ENCODE measurements at places on chromosomes 4 and X.
A peak's percentile ranks its signal among the peaks of the same experiment; 100 is the strongest.

DNA sequence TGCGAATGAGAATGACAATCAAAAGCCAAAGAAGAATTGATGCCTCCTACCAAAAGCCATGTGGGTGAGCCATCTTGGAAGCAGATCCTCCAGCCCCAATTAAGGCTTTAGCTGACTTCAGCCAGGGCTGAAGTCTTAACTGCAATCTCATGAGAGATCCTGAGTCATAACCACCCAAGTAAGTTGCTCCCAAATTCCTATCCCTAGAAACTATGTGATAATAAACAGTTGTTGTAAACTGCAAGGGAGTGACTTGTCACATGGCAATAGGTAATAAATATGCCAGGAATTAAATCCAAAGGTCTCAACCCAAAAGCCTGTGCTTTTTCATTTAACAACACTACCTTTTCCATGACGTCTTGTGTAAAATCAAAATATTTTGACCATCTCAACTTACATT lies 154.2 kb upstream of the TBL1X start:
- DNase-seq: no peak

DNA sequence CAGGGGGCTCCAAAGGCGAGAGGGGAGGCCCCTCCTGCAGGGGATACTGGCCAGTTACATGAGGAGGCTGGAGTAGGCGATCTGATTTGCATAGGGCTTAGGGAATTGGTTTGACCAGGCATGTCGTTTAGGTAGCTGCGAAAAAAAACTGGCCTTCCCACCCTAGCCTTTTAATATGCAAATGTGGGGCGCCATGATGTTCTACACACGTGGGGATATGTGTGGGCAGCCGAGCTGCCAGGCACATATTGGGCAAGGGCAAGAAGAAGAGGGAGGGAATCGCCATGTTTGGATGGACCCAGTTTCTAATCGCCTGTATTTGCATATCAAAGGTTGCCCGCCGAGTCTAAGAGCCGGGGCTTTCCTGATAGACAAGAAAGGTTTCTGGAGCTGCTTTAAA lies 121.3 kb downstream of the PRKX start:
- DNase-seq: no peak

GRCh38 chrX:69493193-69493592 lies 10.9 kb upstream of the NALF2 start:
- peak; percentile 11 for DNase-seq

- DNase-seq: no peak
Measured at GRCh38 chrX:15570145-15570544, 30.6 kb downstream of the ACE2 start.

DNA sequence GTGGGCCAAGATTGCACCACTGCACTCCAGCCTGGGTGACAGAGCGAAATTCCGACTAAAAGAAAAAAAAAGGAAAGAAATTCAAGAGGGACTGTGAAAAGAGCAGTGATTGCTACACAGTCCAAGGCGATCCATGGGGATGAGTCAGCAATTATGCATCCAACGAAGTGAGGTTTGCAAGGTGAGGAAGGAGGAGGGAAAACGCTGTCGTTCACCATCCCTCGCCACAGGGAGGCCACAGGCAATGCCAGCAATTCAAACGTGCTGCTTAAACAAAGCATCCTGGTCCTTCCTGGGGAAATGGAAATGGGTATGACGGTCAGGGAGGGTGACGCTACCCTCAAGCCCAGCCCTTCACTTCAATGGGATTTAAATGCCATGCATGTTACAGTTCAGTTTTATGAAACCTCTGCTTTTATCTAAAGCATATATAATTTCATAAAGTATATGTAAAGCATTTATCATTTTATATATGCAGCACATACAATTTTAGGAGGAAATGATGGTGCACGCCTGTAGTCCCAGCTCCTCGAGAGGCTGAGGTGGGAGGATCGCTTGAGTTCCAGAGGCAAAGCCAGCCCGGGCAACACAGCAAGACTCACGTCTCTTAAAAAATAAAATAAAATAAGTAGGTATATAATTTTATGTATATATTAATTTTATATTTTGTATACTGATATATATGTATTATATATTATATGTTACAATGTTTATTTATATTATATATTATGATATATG lies 108.7 kb downstream of the DHRSX start:
- DNase-seq: no peak

DNA sequence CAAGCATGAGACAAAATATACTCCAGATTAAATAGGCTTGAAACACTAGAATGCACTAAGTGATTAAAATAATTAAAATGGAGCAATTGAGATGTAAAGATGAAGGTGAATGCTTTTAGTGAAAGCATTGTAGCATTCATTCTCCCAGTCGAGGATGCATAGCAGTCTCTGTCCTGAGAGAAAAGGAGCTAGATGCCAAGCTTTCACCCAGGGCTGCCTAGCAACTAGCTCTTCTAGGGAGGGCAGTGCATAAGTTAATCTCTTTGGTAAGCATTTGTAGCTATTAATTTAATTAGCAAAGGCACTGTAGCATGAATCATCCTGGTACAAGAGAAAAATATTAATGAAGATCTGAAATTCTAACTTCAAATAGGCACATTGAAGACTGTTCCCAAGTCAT lies 1014.8 kb downstream of the C4orf33 start:
- DNase-seq: no peak

- DNase-seq: no peak
Measured at GRCh38 chr4:13323921-13324320, 160.2 kb downstream of the RAB28 start.

- DNase-seq: no peak
Measured at GRCh38 chr4:61619528-61619927, 419.4 kb downstream of the ADGRL3 start.

DNA sequence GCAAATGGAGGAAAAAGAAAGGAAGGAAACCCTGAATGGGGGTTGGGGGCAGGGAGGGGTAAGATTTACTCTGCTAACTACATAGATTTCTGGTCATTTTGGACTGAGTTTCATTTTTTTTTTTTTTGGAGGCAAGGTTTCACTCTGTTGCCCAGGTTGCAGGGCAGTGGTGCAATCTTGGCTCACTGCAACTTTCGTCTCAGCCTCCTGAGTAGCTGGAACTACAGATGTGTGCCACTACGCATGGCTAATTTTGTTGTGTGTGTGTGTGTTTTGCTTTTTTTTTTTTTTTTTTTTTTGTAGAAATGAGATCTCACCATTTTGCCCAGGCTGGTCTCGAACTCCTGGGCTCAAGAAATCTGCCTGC lies 223.5 kb downstream of the APBB2 start:
- no peak for DNase-seq
